ENCODE measurements at places on chromosomes 13 and 19. TPM values are rescaled to one million over a fixed set of nuclear protein-coding genes. Genes with fewer than 3 reads are reported as not detected.

The HIF3A gene
- 163 TPM for total RNA-seq

The KLK14 gene
- total RNA-seq, result not detected

The AP3D1 gene
- 125 TPM for total RNA-seq

The ATP8A2 gene
- total RNA-seq, result 1.6 TPM

The ZNF486 gene
- 6.4 TPM for total RNA-seq

The DHDH gene
- total RNA-seq, result 2.2 TPM

The TRIM13 gene
- 18.4 TPM for total RNA-seq

The SLC39A3 gene
- 33.5 TPM for total RNA-seq

The KRTDAP gene
- not detected for total RNA-seq

The DENND1C gene
- 4.9 TPM for total RNA-seq

The IL11 gene
- total RNA-seq, result 0.12 TPM

The ELSPBP1 gene
- not detected for total RNA-seq

The ENOX1 gene
- total RNA-seq, result 4.2 TPM

The BRSK1 gene
- total RNA-seq, result 34.7 TPM

The SOX1 gene
- not detected for total RNA-seq

The CYP2F1 gene
- not detected for total RNA-seq

The PRR36 gene
- total RNA-seq, result 6.1 TPM

The RHPN2 gene
- total RNA-seq, result 26.6 TPM

The AMH gene
- total RNA-seq, result 45.6 TPM

The AXL gene
- total RNA-seq, result 62.7 TPM

The TDRD12 gene
- total RNA-seq, result not detected

The EHD2 gene
- total RNA-seq, result 2.1 TPM

The SIGLEC9 gene
- total RNA-seq, result not detected

The CDC16 gene
- total RNA-seq, result 25.8 TPM

The GDF15 gene
- 10.0 TPM for total RNA-seq

The EMP3 gene
- total RNA-seq, result 32.5 TPM

The LRCH1 gene
- total RNA-seq, result 7.5 TPM

The RFXANK gene
- 88.8 TPM for total RNA-seq

The STOML3 gene
- not detected for total RNA-seq

The PSG11 gene
- total RNA-seq, result not detected

The PROZ gene
- not detected for total RNA-seq

The MAP4K1 gene
- 2.4 TPM for total RNA-seq

The DACH1 gene
- 3.7 TPM for total RNA-seq

The NCAN gene
- 0.36 TPM for total RNA-seq

The HSD17B14 gene
- total RNA-seq, result 43.1 TPM

The PLEKHA4 gene
- total RNA-seq, result 27.1 TPM

The ZNF709 gene
- 3.6 TPM for total RNA-seq

The OR7D2 gene
- total RNA-seq, result 0.15 TPM

The FAM216B gene
- not detected for total RNA-seq

The KIR2DL1 gene
- not detected for total RNA-seq

The ERVV-1 gene
- not detected for total RNA-seq

The ZBTB7A gene
- 20.5 TPM for total RNA-seq

The GPR12 gene
- not detected for total RNA-seq

The SPRY2 gene
- total RNA-seq, result 67.8 TPM

The TUBA3C gene
- total RNA-seq, result not detected

The IGFLR1 gene
- 2.6 TPM for total RNA-seq

The SHANK1 gene
- total RNA-seq, result 2.9 TPM

The OR7C1 gene
- total RNA-seq, result not detected

The APC2 gene
- total RNA-seq, result 0.42 TPM

The LGI4 gene
- 42.0 TPM for total RNA-seq

The TBC1D4 gene
- 43.7 TPM for total RNA-seq

The CLDN10 gene
- not detected for total RNA-seq

The ZNF439 gene
- 0.07 TPM for total RNA-seq

The CCDC106 gene
- total RNA-seq, result 42.4 TPM

The SIAH3 gene
- 3.9 TPM for total RNA-seq
